Progenitor cell of endocrine pancreas (in vitro differentiated cells): ENCODE measurements at places on chromosomes 3 and 15. TPM values are rescaled to one million over a fixed set of nuclear protein-coding genes. Genes with fewer than 3 reads are reported as not detected.

Gene CMSS1
- 35.7 and 43.5 TPM in 2 replicates for total RNA-seq

Gene SERPINI1
- total RNA-seq: 10.7 and 11.7 TPM in 2 replicates

Gene SERPINI2
- total RNA-seq: 1.8 and 2.0 TPM in 2 replicates

Gene LMAN1L
- not detected in 2 replicates for total RNA-seq

Gene CNTN4
- total RNA-seq: 16.1 and 23.5 TPM in 2 replicates

Gene CSPG5
- total RNA-seq: 1.7 and 2.5 TPM in 2 replicates

Gene FBXO40
- total RNA-seq: not detected in 2 replicates

Gene RTP1
- not detected in 2 replicates for total RNA-seq

Gene GREM1
- total RNA-seq: 0.17 and 0.29 TPM in 2 replicates

DNA sequence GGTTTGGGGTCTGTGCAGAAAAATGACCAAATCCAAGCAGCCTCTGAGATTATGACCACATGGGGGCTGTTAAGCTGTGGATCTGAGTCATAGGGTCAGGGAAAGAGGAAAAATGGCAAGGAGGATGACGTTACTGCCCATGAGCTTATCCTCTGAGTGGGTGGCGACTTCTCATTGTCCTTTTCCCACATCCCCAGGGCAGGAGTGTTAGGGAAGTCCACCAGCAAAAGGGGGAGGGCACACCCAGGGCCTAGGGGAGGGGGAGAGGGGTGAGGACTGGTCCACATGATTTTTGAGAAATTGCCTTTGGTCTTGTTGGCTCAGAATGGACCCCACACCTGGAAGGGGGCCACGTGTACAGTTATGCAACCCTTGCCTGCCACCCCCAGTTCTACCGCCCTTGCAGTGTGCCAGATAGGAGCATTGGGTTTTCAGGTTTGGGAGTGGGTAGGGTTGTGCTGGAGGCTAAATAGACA, 2.6 kb downstream of the CD276 start:
- no peaks in the 10 kb centered on the region for H3K36me3 ChIP-seq
- peak overlapping the region; percentile 15 for H3K27ac ChIP-seq
- no peak for DNase-seq
- H3K4me1 ChIP-seq: peaks cover 22% of the 10 kb centered on the region

DNA sequence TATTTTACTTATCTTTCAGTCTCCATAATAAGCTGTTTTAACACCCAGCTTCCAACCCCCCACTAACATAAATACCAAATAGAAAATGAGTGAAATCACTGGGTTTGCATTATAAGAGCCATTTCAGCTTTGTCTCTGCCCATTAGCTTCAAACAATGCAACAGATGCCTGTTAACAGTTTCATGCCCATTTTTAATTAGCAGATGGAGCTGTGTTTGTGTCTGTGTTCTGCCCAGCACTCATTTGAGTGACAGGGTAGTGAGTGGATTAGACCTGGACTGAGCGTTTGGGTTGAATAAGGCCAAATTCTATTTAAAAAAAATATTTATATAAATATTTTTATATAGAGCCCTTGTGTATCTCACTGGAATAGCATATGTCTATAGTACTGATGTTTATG, 7.4 kb downstream of the RAB8B start:
- H3K27me3 ChIP-seq: no peaks in the 10 kb centered on the region
- H3K27ac ChIP-seq: no peak overlapping the region
- peaks cover 10% of the 10 kb centered on the region for H3K4me1 ChIP-seq
- H3K36me3 ChIP-seq: peaks cover 2% of the 10 kb centered on the region
- no peak overlapping the region for H3K4me3 ChIP-seq

- H3K36me3 ChIP-seq: peaks cover 30% of the 10 kb centered on the region
- H3K27ac ChIP-seq: peak overlapping the region; percentile 23
- peaks cover 22% of the 10 kb centered on the region for H3K4me1 ChIP-seq
- no peak overlapping the region for H3K4me3 ChIP-seq
- DNase-seq: no peak
These were observed 82.6 kb downstream of the TGFBR2 start for GRCh38 chr3:30688776-30689641.

DNA sequence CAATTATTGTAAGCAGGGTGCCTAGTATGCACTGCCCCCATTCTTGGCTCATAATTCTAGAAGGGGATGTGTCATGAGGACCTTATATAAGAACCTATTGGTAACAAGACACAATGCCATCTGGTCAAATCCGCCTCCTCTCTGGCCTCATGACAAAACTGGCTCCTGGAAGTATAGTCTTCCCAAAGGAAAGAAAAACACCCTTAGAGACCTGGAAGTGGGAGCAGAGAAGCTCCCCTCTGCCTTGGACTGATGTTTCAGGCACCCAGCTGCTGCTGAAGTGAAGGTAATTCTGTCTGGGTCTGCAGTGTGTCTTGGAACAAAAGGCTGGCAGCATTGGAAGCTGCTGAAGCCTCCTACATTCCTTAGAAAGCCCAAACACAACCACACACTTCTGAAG, 107.2 kb upstream of the CLSTN2 start:
- no peaks in the 10 kb centered on the region for H3K4me1 ChIP-seq
- peaks cover 19% of the 10 kb centered on the region for H3K27me3 ChIP-seq
- H3K4me3 ChIP-seq: no peak overlapping the region
- no peak overlapping the region for H3K27ac ChIP-seq
- no peak for DNase-seq

GRCh38 chr3:72380193-72380592, 468.1 kb downstream of the SHQ1 start:
- no peak overlapping the region for H3K4me3 ChIP-seq
- H3K4me1 ChIP-seq: peaks cover 49% of the 10 kb centered on the region
- H3K36me3 ChIP-seq: peaks cover 5% of the 10 kb centered on the region
- no peak for DNase-seq

DNA sequence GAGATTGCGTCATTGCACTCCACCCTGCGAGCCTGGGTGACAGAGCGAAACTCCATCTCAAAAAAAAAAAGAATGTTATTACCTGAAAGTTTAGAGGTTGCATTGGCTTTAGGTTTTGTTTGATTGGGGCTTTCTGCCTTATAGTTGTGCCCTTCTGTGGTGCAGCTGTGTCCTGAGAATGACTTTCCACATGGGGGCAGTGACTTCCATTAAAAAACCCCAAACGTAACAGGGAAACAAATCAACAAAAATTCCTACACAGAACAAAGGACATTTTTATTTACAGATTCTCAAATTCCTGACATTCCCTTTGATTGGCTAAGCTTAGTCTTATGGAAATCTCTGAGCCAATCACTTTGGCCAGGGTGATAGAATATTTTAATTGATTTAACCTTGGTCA, 154.1 kb upstream of the GPR149 start:
- no peak overlapping the region for H3K27ac ChIP-seq
- H3K36me3 ChIP-seq: no peaks in the 10 kb centered on the region
- no peak for DNase-seq
- H3K27me3 ChIP-seq: no peaks in the 10 kb centered on the region
- no peaks in the 10 kb centered on the region for H3K4me1 ChIP-seq
- no peak overlapping the region for H3K4me3 ChIP-seq

DNA sequence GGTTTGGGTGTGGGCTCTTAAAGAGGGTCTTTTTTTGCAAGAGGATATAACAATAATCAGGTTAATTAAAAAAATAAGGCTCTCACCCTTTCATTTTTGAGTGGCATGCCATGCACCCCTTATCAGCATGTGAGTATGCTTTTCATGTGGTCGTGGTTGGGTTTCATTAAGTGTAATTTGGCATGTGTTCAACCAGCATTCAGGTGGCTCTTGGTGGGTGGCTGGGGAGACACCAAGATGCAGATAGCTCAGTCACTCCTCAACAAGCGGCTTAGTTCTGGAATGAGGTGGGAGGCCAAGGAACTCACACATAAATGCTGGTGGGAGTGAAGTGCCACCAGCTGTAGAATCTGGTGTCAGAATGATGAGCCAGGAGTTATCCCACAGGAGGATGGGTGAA, 66.8 kb downstream of the FLNB start:
- peaks cover 10% of the 10 kb centered on the region for H3K36me3 ChIP-seq
- peaks cover 7% of the 10 kb centered on the region for H3K4me1 ChIP-seq
- no peak overlapping the region for H3K27ac ChIP-seq
- H3K4me3 ChIP-seq: no peak overlapping the region

GRCh38 chr15:93333796-93334195, 244.8 kb upstream of the RGMA start:
- H3K36me3 ChIP-seq: no peaks in the 10 kb centered on the region
- DNase-seq: no peak
- H3K4me1 ChIP-seq: peaks cover 21% of the 10 kb centered on the region
- H3K4me3 ChIP-seq: no peak overlapping the region
- H3K27ac ChIP-seq: no peak overlapping the region

DNA sequence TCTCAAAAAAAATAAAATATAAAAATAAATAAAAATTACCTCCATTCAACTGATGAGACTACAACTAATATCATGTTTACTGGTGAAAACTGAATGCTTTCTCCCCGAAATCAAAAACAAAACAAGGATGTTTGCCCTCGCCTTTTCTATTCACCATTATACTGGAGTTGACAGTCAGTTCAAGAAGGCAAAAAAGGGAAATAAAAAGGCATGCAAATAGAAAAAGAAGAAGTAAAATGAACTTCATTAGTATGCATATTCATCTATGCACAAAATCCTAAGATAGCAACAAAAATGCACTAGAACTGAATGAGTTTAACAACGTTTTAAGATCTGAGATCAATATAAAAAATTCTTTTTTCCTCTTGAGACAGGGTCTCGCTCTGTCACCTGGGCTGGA, 72.7 kb upstream of the FAM174B start:
- H3K36me3 ChIP-seq: peaks cover 2% of the 10 kb centered on the region
- DNase-seq: no peak
- no peak overlapping the region for H3K4me3 ChIP-seq
- no peak overlapping the region for H3K27ac ChIP-seq

- peaks cover 5% of the 10 kb centered on the region for H3K27me3 ChIP-seq
- no peak for DNase-seq
- no peaks in the 10 kb centered on the region for H3K36me3 ChIP-seq
- no peak overlapping the region for H3K27ac ChIP-seq
- H3K4me3 ChIP-seq: no peak overlapping the region
These were observed 526.8 kb upstream of the TBL1XR1 start for GRCh38 chr3:177724020-177724638.

DNA sequence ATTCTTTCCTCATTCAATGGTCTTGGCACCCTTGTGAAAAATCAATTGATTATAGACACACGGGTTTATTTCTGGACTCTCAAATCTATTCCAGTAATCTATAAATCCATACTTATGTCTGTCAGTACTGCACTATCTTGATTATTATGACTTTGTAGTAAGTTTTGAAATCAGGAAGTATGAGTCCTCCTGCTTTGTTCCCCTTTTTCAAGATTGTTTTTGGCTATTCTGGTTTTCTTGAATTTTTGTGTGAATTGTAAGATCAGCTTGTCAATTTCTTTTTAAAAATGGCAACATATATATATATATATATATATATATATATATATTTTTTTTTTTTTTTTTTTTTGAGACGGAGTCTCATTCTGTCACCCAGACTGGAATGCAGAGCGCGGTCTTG, 32.3 kb upstream of the CFAP20DC start:
- no peak overlapping the region for H3K27ac ChIP-seq
- no peaks in the 10 kb centered on the region for H3K4me1 ChIP-seq
- H3K4me3 ChIP-seq: no peak overlapping the region
- H3K36me3 ChIP-seq: no peaks in the 10 kb centered on the region
- H3K27me3 ChIP-seq: no peaks in the 10 kb centered on the region
- no peak for DNase-seq

DNA sequence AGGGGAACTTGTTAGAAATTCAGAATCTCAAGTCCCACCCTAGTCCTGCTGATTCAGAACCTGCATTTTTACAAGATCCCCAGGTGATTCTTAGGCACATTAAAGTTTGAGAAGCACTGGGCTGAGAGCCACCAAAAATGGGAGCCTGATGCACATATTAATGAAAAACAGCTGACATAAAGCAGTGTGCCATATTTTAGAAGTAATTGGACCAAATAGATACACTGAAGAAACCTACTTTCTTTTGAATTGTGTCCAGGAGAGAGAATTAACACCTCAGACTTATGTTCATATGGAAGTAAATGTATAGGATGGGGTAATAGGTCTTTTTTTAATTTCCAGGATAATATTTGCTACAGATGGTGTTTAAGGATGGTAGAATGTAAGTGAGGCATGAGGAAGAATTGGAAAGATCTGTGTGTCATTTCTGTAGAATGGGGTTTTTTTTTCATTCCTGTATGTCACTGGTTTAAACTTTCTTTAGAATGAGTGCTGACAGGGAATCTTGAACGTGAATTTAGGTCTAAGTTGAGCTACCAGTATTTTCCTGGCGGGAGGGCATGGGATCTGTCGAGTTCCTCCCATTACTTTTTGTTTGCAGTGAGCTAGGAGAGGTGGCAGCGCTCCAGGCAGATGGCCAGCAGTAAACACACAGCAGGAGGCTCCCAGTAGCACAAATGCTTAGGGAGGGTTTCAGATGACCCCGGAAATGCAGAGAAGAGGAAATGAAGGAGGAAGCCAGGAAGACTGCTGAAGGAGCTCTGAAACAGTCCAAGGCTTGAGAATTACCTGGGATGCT, 185.6 kb downstream of the PLCL2 start:
- no peaks in the 10 kb centered on the region for H3K4me1 ChIP-seq
- no peak for DNase-seq
- no peaks in the 10 kb centered on the region for H3K27me3 ChIP-seq
- peaks cover 4% of the 10 kb centered on the region for H3K36me3 ChIP-seq
- no peak overlapping the region for H3K27ac ChIP-seq

- no peak for DNase-seq
- no peak overlapping the region for H3K27ac ChIP-seq
- H3K4me3 ChIP-seq: no peak overlapping the region
- peaks cover 4% of the 10 kb centered on the region for H3K4me1 ChIP-seq
- H3K36me3 ChIP-seq: peaks cover 3% of the 10 kb centered on the region
These were observed 1053.0 kb downstream of the FHIT start for GRCh38 chr3:60198179-60198720.
